Suprapubic skin (tissue), 4 donors: ENCODE measurements at places on chromosomes 5 and 9.

DNA sequence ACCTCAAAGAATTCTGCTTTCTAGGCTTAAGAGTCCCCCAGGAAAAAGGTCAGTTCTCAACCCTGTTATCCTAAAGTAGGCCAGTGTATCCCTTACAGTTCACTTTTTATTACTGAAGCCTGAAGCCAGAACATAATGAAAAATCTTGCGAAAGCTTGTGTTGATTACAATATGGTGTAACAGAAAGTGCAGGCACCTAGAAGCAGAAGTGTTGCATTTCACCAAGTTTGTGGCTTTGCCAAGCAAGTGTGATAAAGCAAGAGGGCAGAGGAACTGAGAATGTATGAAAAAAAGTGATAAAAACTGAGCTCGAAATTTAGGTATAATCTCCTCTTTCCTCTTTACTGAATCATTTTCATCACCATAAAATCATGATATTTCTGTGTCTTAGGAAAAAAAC is 26.2 kb downstream of the AGTPBP1 start:
- H3K36me3 ChIP-seq: no peaks in the 10 kb centered on the region
- DNase-seq: no peak
- no peaks in the 10 kb centered on the region for H3K27me3 ChIP-seq
- H3K4me1 ChIP-seq: no peaks in the 10 kb centered on the region
- H3K27ac ChIP-seq: no peak overlapping the region

DNA sequence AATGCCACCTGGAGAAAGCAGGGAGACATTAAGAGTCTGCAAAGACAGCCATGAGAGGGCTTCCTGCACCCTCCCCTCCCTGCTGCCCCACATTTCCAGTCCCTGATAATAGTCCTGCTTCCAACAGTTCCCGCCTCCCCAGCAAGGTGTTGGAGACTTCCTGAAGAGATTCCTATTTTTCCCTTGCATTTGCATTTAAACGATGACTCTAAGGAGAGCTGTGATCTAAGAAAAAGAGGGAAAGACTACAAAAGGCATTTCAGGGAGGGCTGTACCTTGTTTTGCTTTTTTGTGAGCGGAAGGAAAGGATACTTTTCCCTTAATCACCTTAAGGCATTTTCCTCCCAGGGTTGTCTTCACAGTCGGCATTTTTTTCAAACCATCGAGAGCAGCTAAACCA is 62.1 kb downstream of the GAS1 start:
- H3K27ac ChIP-seq: no peak overlapping the region
- H3K36me3 ChIP-seq: no peaks in the 10 kb centered on the region
- no peak for DNase-seq
- no peak overlapping the region for H3K4me3 ChIP-seq
- no peaks in the 10 kb centered on the region for H3K4me1 ChIP-seq

DNA sequence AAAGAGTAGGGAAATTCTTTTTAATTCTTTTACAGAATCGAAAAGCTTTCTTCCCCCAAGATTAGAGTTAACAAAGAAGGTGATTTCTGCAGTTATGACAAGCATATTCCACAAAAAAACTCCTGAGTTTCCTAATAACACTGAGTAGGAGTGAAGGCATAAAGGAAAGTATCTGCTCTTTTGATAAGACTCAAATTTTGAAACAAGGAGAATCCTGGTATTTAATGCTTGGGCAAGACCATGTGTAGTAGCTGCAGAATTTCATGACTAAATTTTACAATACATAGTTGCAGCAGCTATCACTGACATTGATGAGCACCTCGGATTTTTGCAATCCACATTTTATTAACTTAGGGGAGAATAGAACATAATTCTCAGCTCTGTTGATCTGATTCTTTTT is 92.6 kb downstream of the MARCHF3 start:
- no peak for DNase-seq
- H3K27me3 ChIP-seq: no peaks in the 10 kb centered on the region
- H3K27ac ChIP-seq: no peak overlapping the region
- no peaks in the 10 kb centered on the region for H3K36me3 ChIP-seq
- no peaks in the 10 kb centered on the region for H3K4me1 ChIP-seq
- no peak overlapping the region for H3K4me3 ChIP-seq

- H3K27ac ChIP-seq: no peak overlapping the region
- peaks cover 3% of the 10 kb centered on the region for H3K36me3 ChIP-seq
- H3K27me3 ChIP-seq: no peaks in the 10 kb centered on the region
- no peak overlapping the region for H3K4me3 ChIP-seq
Measured at GRCh38 chr9:6925836-6926235, 168.1 kb downstream of the KDM4C start.
